Bronchial smooth muscle cell (primary cell): ENCODE measurements at places on chromosomes 12 and 14. TPM values are rescaled to one million over a fixed set of nuclear protein-coding genes. Genes with fewer than 3 reads are reported as not detected.

The E2F7 gene
- total RNA-seq = 1.6 and 2.2 TPM in 2 replicates

The TAPBPL gene
- 11.0 and 15.4 TPM in 2 replicates for total RNA-seq

The GLI1 gene
- total RNA-seq = 0.47 and 0.86 TPM in 2 replicates

The MSI1 gene
- under 0.01 TPM in 1 of 2 replicates, not detected in the other for total RNA-seq

The SLCO1B1 gene
- not detected in 2 replicates for total RNA-seq
